ENCODE measurements at places on chromosomes 5 and 9.

GRCh38 chr9:99265691-99266090, 43.6 kb downstream of the SEC61B start:
- DNase-seq = no peak

- no peak for DNase-seq
Observed at GRCh38 chr9:113600023-113600823, 136.7 kb downstream of the RGS3 start.

DNA sequence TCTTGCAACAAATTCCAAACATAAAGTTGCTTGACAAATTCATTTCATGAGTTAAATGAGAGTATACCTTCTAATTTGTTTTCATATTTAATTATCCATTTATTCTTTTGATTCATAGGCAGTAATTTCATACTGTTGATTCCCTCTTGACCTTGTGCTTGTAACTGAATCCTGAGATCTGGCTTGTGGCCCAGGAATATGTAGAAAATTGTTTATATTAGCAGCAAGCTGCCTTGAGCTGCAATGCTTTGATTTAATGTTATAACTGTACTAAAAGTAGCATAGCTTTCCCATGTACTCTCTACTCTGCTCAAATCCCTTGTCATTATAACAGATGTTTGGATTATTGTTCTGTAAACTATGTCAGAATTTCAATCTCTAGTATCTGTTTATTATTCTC, 780.7 kb downstream of the NR2F1-AS1 start:
- no peak for DNase-seq

DNA sequence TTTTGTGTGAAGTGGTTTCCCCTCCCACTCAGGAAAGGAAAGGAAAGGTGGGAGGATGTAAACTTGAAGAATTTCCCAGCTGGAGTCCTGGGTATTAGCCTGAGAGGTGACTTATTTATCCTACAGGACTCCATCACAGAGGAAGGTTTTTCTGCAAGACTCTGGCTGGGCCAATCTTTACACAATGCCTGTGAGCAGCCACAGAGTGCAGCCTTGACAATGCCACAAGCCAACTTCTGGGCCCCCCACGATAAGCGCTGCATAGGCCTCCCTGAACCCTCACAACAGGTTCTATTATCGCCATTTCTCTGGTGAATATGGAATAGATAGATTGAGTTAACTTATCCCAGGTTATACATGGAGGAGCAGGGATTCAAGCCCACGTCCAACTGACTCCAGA, 12.4 kb downstream of the TTC39B start:
- no peak for DNase-seq
